ENCODE measurements at places on chromosomes 4 and X. TPM values are rescaled to one million over a fixed set of nuclear protein-coding genes. Genes with fewer than 3 reads are reported as not detected.
A peak's percentile ranks its signal among the peaks of the same experiment; 100 is the strongest.

GRCh38 chrX:136768469-136769084 lies 12.2 kb downstream of the ARHGEF6 start:
- no peak for DNase-seq

DNA sequence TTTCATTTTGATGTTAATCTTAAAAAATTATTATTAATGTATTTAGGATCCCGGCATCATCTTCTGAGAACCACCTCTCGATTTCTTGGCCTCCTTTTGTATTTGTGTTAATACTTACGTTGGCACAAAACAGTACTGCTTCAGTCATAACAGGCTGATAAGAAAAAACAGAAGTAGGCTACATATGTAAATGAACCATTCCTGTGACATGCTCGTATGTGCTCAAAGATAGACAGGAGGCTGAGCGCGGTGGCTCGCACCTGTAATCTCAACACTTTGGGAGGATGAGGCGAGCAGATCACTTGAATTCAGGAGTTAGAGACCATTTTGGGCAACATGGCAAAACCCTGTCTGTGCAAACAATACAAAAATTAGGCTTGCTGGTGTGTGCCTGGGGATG lies 109.4 kb upstream of the H2AZ1 start:
- DNase-seq = no peak

DCX gene
- total RNA-seq = 3.0 TPM

GRCh38 chr4:146124023-146124680 lies 51.4 kb upstream of the LSM6 start:
- peak; percentile 71 for DNase-seq

SYN1 gene
- 4.7 TPM for total RNA-seq

All from GM23338 (cell line).